ENCODE measurements at places on chromosomes 11 and 22.

DNA sequence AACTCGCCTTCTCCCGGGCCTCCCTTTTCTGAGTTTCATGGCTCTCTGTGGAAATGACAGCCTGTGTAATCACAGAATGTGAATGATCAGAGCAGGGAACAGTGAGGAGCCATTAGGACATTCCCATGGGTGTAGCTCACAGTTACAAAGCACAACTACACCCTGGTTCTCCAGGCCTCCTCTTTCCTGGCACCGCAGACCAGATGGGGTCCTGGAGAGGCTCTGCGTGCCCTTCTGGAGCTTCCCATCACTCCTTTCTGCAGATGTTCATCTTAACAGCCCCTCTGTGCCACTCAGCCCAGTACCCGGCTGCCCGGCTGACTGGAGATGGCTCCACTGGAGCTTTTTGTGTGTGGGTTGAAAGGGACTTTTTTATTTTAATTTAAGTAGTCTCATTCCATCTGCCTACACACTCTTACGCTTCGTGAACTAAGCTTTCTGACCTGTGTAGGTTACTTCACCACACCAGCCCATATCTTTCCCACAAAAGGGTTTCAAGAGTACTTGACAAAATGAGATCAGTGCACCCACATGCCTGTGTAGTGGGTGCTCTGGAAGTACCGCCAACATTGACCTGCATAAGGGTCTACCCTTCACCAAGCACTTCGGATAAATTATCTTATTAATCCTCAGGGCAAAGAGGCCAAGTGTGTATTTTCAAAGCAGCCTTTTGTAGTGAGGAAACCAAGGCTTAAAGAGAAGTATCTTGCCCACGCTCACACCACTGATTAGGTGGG lies 29.8 kb downstream of the SREBF2 start:
- DNase-seq: peak; percentile 84

GRCh38 chr11:36243641-36244040 lies 45.6 kb downstream of the COMMD9 start:
- no peak for DNase-seq

GRCh38 chr11:57513452-57513795 lies 2.1 kb downstream of the SLC43A1 start:
- no peak for DNase-seq

DNA sequence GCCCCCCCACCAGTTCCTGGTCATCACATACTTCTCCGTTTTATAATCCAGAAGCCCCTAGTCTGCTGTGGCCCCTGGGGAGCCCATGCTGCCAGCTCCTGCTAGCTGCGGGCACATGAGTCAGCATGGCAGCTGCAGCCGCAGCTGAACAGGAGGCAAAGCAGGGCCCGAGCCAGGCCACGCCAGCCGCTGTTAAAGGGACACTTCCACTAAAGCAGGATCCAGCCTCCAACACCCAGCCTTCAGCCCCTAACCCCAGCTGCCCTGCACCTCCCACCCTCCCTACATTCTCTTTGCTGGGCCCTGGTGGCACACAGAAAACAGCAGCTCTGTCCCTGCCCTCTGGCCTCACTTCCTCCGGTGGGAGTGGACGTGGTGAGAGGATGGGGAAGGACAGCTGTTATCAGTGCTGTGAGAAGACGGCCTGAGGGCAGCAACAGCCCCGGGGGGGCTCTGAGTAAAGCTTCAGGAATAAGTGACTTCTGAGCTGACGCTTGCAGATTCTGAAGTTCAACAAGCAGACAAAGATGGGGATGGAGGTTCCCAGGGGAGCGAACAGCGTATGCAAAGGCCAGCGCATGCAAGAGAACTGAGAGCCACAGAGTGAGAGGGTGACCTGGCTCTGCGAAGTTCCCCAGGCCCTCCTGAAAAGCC lies 688 bp upstream of the LRRC74B start:
- DNase-seq: no peak

DNA sequence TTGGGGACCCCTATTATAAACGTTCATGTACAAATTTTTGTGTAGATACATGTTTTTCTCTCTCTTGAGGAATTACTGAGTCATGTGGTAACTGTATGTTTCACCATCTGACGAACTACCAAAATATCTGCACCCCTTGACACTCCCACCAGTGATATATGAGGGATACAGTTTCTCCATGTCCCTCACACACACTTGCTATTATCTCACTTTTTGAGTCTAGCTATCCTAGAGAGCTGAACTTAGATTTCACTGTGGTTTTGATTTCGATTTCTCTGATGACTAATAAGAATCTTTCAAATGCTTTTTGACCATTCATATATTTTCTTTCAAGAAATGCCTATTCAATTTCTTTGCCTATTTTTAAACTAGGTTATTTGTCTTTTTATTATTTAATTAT lies 200.2 kb downstream of the PGR start:
- DNase-seq: no peak

GRCh38 chr11:74739546-74740270 lies 8.5 kb upstream of the CHRDL2 start:
- no peak for DNase-seq
